ENCODE measurements at places on chromosomes 4 and X.

DNA sequence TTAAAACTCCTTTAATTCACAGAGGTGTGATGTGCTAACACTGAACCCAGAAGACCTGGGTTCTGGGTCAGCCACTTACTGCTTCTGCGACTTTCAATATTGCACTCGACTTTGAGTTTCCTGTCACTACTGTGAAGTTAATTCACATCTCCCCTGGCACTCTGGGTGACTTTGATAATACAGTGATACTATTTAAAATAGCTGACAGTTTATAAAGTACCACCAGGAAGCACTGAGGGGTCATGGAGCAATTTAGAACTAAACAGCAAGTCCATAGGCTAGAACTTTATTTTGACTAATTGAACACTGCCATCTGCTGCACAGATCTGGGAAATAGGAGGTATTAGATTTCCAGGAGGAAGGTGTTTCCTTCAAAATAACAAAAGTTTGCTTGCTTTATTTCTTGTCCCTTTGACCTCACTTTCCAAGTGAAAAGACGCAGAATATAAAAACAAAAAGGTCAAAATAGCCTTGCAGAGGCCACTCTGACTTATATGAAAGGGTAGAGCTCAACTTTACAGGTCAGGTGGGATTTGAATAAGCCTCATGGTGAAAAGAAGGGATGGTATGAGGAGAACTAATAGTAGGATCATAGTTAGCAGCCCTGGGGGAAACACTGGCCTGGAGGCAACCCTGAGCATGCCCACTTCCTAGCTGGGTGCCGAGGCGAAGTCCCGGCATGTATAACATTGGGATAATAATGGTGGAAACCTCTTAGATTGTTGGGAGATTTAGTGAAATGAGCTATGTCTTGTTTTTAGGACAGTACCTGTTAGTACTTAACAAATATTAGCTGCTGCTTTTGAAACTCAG lies 53.4 kb downstream of the ZNF518B start:
- DNase-seq, result no peak

GRCh38 chrX:2479420-2479780 lies 21.4 kb downstream of the DHRSX start:
- DNase-seq, result no peak

GRCh38 chr4:56511098-56511497 lies 5.5 kb downstream of the ARL9 start:
- no peak for DNase-seq

- DNase-seq, result no peak
These were observed 252.8 kb upstream of the SLC7A11 start for GRCh38 chr4:138494931-138495330.

DNA sequence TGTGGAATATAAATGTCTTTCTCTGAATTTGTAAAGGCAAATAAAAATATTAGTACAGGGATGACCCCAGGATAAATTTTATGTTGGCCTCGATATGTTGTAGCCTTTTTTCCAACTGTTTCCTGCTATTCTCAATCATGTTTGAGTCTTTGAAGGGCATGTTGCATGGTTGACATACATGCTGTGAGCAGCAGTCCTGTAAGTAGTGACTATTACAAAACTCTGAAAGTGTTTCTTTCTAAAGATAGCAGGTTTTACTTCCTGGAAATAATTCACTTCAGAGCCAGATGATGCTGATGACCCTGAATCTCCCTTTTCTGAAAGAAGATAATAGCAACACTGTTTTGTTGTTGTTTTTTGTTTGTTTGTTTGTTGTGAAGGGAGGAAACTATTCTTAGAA lies 393.0 kb upstream of the GNPDA2 start:
- DNase-seq, result no peak

DNA sequence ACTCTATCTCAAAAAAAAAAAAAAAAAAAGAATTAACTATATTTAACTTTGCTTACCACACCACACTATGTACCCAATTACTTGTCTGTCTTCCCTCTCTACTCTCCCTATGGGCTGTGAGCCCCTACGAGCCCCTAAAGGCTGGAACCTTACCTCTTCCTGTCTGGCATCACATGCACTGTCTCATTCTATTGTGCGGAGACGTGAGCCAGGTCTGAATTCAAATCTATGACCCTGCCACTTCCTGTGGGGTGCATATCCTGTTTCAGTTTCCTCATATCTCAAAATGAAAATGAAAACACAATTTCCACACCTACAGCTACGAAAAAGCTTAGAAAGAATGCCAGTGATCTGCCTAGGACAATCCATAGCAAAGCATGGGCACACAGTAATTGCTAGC lies 42.9 kb upstream of the HS3ST1 start:
- no peak for DNase-seq

DNA sequence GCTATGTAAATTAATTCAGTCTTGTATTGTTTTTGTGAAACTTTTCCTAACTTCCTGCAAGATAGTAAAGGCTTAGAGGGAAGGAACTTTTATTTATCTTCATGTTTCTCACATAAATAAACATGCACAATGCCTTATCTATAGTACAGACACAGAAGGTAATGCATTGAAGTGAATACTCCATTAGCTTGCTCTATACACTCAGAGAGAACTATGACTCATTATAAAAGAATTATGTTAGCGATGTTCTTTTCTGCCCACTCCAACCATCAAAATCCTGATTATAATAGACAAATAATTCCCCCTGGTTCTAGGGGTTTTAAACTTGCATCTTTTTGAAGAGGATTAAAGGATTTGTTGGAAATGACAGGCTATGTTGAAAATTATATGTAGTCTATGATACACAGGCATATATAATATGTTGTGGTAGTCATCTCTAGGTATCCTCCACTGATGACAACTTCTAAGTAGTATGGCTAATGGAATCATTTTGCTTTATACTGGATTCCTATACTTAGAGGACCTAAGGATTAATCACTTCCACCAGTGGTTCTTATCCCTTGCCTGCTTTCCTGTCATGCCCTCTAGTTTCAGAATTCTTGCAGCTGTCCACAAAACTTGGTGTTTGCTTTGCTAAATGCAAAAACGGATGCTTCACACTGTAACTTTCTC lies 115.7 kb downstream of the NDST4 start:
- no peak for DNase-seq

- DNase-seq, result no peak
These were observed 3.1 kb upstream of the FGFR3 start for GRCh38 chr4:1790005-1790404.

DNA sequence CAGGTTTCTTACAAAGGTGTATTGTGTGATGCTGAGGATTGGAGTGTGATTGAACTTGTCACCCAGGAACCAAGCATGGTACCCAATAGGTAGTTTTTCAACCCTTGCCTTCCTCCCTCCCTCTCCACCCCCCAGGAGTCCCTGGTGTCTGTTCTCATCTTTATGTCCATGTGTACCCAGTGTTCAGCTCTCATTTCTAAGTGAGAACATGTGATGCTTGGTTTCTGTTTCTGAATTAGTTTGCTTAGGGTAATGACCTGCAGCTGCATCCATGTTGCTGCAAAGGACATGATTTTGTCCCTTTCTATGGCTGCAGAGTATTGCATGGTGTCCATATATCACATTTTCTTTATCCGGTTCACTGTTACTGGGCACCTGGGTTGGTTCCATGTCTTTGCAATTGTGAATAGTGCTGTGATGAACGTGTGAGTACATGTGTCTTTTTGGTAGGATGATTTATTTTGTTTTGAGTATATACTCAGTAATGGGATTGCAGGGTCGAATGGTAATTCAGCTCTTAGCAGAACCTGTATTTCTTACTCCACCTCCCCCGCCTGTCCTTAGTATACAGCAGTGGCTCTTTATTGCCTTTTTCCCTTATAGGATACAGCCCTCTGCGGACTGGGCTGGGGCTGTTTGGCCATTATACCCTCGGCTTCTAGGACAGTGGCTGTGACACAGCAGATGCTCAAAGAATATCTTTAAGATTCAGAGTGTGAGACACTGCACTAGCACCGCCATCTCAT lies 145.4 kb downstream of the PTTG2 start:
- DNase-seq, result no peak

GRCh38 chr4:151792995-151793394 lies 32.2 kb upstream of the GATB start:
- no peak for DNase-seq

GRCh38 chr4:21517126-21517859 lies 431.3 kb downstream of the KCNIP4 start:
- DNase-seq, result no peak

DNA sequence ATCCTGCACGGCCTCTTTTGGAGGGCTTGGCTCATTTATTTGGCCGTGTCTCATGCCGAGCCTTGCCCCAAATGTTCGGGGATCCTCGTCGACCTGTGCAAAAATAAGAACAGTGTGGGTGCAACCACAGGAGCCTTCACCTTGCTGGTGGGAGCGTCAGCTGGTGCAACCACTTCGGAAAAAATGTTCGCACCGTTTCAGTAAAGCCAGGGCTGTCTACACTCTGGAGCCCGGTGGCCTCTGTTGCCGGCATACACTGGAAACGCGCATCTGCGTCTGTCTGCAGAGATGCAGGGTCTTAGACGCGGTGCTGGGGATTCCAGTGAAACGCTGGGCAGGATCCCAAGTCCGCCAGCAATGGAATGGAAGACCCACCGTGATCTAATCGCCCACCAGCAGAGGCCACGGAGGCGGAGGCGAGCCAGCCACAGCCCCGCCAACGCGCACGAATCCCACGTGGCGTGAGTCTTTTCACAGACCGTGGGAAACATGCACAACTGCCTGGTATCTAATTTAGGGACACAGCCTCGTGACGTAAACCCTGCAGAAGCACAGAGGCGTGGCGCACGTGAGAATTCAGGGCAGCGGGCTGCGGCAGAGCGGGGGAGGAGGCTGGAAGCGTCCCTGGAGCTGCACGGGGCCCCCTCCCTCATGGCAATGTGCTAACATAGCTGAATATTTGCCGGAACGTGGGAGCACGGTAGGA lies 13.8 kb upstream of the MXD4 start:
- DNase-seq, result no peak

DNA sequence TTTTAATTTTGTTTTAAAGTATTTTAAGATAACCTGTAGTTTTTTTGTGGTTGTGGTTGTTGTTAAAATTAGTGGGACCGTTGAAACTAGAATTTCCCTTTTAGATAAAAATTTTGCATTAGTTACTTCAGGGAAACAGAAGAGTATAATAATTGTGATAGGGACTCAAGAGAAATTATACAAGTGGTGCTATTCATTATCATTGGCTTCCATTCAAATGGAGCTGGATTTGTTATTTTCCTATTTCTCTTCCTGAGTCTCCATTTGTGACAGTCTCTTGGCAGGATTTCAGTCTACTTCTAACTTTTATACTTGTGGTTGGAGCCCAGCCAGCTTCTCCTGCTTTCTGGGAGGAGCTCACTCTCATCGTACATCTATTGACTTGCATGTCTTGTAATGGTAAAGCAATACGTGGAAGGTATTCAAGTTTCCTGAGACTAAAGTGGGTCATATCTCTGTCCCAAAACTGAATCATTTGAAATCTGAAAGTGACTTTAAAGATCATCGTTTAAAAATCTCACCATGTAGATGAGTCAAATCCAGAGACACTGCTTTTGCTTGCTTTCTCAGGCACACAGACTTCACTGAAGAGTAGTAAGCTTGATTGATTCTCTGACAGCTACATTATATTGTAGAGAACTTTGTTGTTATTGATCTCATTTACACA lies 155.8 kb downstream of the RPA4 start:
- no peak for DNase-seq

GRCh38 chr4:134072137-134072536 lies 129.5 kb downstream of the PABPC4L start:
- no peak for DNase-seq

DNA sequence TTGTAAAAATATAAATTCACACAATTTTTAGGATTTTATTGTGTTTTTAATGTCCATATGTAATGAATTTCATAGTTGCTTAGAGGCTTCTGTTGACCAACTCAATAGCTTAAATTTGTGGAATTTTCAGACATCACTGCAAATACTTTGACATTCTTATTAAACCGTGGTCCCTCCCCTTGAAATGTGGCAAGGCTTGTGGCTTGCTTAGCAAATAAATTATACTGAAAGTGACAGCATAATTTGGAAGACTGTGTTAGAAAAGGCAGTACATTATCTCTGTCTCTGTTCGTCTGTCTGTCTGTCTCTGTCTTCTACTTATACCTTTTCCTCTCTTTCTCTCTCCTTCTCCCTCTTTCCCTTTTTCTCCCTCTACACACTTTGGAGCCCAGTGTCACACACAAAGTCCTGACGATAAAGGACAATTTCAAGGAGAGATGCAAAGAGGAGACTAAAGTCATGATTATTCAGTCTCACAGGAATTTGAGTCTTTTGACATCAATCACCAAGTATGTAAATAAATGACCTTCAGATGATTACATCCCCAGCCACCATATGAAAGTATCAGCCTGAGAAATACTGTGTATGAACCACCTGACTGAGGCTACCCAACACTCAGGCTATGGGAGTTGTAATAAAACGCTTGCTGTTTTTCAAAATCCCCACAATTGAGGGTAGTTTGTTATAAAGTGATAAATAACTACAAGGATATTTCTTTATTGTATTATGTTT lies 21.0 kb upstream of the UGT2B7 start:
- no peak for DNase-seq

GRCh38 chrX:103817502-103817901 lies 14.6 kb downstream of the RAB9B start:
- DNase-seq, result no peak
